ENCODE measurements at places on chromosomes 6 and 20.

DNA sequence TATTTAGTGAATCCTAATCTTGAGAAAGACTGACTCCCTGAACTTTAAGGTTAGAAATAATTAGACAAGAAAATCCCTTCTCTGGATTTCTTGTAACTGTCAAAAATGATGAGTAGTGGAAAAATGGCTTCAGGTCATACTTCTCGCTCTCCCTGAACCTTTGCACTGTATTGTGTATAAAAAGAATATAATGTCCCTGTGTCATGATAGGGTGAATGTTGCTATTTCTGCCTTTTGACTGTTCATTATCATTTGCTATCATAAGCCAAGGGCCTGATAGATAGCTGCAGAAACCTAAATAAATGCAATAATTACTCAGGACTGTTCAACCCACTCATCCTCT, 39.3 kb downstream of the ALDH8A1 start:
- no peak for DNase-seq

GRCh38 chr6:14207448-14207847, 89.9 kb downstream of the CD83 start:
- no peak for DNase-seq

GRCh38 chr20:48866936-48867335, 39.1 kb upstream of the PREX1 start:
- DNase-seq: no peak

DNA sequence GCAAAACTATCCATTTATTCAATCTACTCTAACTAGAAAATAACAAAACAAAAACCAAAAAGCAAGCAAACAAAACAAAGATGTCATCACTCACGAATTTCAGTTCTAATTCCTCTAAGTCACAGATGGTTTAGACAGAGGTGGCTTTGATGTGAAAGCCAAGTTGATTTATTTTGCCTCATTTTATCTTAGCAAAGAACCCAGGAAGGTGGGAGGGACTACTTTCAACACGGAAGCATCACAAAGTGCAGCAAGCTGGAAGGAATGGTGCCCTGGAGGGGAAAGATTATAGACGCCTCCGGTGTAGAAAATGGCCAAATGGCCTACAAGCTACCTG, 88.4 kb downstream of the LAMP5 start:
- no peak for DNase-seq

- DNase-seq: no peak
Observed at GRCh38 chr6:31579546-31580437, 2.4 kb downstream of the LTB start.

GRCh38 chr6:131597446-131597845, 24.4 kb downstream of the ARG1 start:
- no peak for DNase-seq

DNA sequence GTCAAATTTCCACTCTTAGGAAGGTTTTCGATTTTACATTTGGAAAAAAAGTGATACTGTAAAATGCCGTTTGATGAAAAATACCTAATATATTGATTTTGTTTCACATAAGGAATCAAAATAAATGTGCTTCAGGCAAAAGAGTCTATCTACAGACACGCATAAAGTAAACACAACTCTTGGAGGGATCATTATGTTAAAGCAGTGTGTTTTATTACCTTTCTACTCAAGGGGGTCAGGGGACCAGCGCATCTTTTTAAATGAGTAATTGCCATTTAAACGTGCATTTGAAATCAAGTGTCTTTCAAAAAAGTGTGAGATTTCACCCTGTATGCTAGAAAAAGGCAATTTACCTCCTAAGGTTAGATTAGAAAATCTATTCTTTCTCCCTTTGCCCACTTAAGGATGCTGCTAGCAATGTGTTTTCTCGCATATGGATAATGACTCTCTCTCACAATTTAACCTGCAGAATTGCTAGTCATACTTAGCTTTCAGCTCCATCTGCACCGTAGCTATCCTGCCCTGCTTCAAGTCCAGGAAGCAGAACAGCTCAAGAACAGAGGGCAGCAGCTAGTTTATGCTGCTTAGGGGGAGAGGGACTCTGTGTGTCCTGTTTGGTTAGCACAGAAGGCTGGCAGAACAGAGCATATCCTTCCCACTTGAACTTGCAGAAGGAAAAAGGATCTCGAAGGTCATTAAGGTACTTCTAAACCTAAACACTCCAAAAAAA, 35.0 kb downstream of the NKAIN2 start:
- no peak for DNase-seq

DNA sequence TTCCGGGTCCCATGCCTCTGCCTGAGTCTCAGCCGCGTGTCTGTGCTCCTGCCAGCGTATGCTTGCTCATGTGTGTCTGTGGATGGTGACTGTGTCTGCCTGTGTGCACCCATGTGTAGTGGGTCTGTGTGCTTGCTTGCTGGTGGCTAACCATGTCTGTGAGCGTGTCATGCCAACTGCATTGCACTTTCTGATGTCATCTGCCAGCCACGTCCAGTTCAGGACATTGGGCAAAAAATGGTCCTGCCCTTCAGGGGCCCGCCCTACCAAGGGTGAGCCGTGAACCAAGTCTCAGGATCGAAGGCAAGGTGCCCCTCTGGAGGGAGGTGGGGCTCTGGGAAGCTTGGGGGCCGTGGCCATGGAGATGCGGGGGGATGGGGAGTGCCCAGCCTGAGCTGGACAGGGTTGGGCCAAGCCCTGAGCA, 9.4 kb upstream of the ZBTB46 start:
- DNase-seq: no peak

GRCh38 chr20:48569679-48570078, 258.1 kb downstream of the PREX1 start:
- no peak for DNase-seq

- DNase-seq: no peak
Observed at GRCh38 chr6:143187238-143187923, 126.7 kb downstream of the AIG1 start.

DNA sequence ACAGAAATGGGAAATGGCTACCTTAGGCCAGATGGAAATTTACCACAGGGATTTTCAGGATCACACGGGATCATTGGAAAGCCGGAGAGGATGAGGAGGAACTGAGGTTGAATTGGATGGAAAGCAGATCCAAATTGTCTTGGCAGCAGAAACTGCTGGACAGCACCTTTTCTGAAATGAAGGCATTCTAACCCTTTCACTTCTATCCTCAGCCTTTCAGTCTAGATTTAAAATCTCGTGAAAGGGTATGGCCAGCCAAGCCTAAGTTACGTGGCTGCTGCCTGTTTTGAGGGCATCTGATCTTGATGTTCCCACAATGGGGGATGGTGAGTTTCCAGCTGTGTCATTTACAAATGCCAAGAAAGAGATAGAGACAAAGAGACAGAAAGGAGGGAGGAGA, 358.2 kb downstream of the KIF16B start:
- DNase-seq: no peak

- no peak for DNase-seq
Observed at GRCh38 chr20:10679269-10679668, 5.5 kb upstream of the JAG1 start.

GRCh38 chr20:14861028-14861699, 523.8 kb upstream of the FLRT3 start:
- no peak for DNase-seq

- DNase-seq: no peak
Observed at GRCh38 chr20:20497242-20497978, 129.5 kb downstream of the INSM1 start.

GRCh38 chr6:34969662-34970265, 80.7 kb downstream of the ANKS1A start:
- no peak for DNase-seq

GRCh38 chr6:132107896-132108295, 156.7 kb upstream of the CCN2 start:
- no peak for DNase-seq

- no peak for DNase-seq
Observed at GRCh38 chr6:131250122-131250521, 114.9 kb downstream of the AKAP7 start.

GRCh38 chr20:48159145-48160008, 374.1 kb upstream of the SULF2 start:
- no peak for DNase-seq

DNA sequence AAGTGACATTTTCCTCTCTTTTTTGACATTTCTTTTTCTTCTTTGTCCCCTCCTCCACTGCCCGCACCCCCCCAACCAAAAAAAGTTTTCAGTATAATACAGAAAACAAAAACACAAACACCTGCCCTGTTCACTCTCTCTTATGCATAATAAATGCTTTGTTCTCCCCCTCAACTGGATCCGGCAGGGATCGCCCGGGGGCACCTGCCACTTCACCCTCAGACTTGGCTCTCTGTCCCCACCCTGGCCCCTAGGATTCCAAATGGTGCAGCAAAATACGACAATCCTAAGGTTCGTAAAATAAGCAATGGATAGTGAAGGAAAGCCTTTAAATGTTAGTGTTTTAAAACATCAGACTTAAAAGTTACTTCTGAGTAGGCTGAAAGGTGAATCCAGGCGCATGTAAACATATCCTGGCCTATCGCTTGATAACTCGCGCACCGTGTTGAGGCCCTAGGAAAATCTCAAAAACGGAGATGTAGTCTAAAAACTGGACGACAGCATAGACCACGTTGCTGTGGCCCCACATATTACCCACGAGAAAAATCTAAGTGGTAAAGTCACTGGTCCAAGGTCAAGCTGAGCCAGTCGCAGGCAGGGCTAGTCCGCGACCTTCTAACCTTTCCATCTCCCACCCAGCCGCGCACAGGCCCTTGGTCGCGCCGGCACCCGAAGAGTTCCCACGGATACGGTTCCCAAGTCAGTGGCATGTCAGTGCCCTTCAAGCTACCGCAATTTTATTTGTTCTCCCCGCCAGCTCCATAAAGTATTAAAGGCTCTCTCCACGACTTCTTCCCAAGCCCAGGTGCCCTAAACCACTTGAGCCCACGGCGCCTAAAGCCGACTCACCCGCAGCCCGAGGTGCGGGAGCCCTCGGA, 130.8 kb downstream of the OGFRL1 start:
- no peak for DNase-seq

DNA sequence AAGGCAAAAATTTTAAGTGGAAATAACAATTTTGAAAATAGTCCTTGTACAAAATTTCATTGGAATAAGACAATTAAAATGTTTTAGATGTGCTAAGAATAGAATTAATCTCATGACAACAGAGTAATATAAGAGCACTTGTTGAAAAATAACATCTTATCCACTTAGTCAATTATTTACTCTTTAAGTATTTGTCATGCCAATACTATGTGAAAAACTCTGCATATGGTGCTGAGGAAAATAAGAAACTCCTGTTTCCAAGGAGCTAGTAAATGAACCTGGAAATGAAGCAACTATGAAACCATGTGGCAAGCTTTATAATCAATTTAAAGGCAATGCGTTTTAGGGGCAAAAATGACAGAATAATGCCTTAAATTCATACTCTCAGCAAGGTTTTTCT, 42.7 kb upstream of the HCRTR2 start:
- DNase-seq: no peak

- no peak for DNase-seq
Observed at GRCh38 chr20:49814057-49814694, 1.5 kb downstream of the SLC9A8 start.

DNA sequence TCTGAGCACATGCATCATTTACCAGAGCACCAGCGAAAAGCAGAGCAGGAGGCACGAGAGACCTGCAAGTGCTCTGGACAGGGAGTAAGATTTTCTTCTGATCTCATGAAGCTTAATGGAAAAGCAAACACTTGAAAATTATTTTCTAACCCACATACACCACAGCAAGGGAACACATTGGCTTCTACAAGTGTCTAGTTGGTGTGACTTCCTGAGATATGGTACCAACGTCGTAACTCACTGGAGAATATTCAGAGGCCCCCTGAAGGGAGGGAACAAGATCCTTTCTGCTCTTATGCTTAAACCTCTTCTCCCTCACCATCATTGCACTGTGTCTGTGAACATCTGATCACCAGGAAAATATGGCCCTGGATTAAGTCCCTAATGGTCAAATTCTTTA, 48.6 kb downstream of the PSMB1 start:
- no peak for DNase-seq

DNA sequence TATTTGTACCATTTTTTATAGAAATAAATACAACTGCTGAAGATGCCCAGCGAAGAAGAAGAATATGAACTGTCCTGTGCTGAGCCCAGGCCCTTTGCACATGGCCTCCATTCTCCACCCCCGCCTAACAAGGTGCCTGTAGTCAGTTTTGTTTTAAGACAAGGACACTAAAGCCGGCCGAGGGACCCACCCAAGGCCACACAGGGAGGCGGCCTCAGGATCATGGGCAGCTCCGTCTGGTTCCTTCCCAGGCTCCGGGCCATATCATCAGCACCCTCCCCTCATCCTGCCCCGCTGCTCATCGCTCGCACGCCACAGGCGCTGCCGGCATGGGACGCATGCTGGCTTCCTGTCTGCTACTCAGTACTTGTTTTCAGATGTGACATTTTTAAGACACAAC, 21.3 kb downstream of the PSMG4 start:
- DNase-seq: no peak

DNA sequence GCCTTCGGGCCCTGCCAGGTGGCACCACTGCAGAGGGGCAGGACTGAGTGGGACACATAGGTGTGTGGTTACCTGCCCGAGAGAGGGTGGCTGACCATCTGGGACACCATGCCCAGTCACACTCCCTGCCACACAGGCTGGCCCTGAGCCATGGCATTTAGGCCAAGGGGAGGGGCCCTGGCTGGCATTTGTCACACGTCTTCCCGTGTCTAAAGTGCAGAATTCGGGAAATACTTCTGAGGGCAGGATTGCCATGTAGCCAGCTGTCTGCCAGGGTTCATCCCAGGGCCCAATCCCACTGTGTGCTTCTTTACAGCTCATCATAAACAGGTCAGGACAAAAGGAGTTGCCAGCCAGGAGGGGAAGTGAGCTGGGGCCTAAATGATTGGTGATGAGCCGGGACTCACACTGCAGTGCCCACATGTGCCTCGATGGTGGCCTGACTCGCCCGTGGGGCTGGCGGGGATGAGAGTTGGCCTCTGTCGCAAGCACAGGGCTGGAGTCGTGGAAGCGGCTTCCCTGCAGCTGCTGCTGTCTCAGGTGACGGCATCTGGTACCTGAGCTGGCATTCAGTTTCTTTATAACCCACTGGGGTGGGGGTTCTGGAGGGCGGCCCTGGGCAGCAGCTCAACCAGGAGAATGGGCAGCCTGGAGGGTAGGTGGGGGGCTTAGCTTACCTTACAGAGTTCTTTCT, 5.9 kb upstream of the UNC93A start:
- DNase-seq: no peak

DNA sequence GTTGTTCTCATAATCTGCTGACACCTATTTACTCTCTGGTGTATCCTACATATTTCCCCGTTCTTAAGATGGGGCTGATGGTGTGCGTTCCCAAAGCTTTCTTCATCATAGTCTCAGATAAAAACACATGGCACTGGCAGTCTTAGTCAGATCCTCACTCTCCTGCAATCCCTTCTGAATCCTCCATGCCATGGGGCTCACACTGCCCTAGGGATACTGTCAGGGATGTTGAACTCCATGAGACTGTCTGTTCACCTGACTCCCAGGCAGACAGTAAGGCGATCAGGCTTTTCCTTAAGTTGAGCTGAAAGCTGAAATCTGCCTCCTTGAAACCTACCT, 76.0 kb downstream of the SLX4IP start:
- DNase-seq: no peak

All from NCI-H774 (cell line).